ENCODE measurements at places on chromosomes 7 and 10.

DNA sequence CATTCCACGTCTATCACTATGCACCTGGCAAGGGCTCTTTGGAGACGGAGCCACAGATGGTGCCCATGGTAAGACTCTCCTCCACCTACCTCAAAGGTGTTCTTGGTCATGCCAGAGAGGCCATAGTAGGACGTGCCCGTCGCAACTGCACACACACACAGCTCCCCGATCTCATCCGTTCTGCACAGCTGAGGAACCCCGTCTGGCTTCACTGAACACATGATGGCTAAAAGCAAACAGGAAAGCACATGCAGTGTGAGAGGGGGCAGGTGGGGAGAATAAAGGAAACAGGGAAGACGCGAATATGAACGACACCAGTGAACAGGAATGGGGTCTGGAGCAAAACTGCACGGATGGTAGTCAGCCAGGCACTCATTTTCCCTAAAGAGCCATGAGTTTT lies 230.9 kb downstream of the ZMYND11 start:
- no peak for DNase-seq

GRCh38 chr7:159006610-159007130 lies 138.0 kb downstream of the VIPR2 start:
- DNase-seq, result no peak

GRCh38 chr10:105243381-105243780 lies 602.3 kb downstream of the SORCS3 start:
- DNase-seq, result no peak

DNA sequence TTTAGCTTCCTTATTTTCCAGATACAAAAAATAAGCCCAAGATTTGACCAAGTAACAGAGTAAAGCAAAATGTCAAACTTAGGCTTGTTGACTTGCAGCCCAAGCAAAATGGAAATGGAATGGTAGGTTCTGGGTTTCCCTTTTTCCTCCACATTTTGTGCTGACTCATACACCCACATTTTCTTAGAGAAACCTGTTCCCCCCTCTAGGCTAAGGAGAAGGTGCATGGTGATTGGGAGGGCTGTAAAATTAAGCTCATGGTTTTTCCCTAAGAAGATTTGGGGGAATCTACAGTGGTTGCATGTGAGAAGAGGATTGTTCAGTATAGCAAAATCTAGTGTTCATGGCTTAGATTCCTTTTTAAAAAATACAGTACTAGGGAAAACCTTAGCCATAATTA lies 127.4 kb downstream of the ARL4A start:
- no peak for DNase-seq

GRCh38 chr10:129135624-129136023 lies 331.4 kb upstream of the MGMT start:
- no peak for DNase-seq

- DNase-seq, result no peak
Observed at GRCh38 chr10:60905580-60905979, 38.4 kb downstream of the RHOBTB1 start.

GRCh38 chr7:43735403-43735801 lies 6.1 kb upstream of the COA1 start:
- DNase-seq, result no peak

DNA sequence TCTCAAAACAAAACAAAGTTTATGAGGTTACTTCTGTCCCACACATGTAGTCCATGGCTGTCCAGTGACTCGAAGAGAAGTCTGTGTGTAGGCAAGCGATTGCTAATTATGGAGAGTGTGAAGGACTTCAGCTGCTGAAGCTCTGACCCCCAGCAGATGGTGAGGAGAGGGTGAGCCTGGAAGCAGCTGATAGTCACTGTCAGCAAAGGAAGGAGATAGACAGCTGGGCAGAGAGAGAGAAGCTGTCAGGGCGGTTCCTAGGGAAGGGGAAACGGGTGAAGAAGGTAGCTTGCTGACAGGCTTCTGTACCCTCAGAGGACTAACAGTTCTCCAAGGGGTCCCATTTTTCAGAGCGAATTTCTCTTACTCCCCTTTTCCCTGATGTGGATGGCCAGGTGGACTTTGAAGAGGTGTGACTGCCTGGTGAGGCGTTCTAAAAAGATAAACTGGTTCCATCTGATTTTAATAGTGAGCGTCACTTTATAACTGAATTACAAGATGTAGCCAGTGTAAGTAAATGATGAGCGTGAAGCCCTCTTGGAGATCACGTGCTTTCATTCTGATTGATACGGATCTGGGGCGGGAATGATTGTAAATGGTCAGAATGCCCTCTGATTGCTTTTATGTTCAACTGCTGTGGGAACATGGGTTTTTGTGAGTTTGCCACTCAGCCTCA lies 12.1 kb downstream of the ZSCAN21 start:
- no peak for DNase-seq

DNA sequence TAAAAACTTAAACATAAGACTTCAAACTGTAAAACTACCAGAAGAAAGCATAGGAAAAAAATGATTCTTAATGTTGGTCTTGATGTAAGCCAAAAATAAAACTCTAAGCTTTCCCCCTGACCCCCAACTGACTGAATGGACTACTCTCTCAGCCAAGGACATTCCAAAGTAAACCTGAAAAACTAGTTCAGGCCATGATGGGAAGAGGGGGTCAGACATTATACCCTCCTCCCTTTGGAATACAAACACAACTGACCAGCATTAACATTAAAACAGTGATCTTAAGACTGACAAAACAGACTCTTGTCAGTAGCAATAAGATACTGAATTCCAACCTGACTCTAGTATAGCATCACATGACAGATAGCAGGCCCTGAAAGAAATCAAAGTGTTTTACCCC lies 13.5 kb upstream of the LRGUK start:
- DNase-seq, result no peak

GRCh38 chr7:2710901-2711551 lies 23.0 kb downstream of the AMZ1 start:
- DNase-seq, result no peak

- no peak for DNase-seq
Observed at GRCh38 chr7:148503900-148504487, 86.6 kb upstream of the C7orf33 start.

DNA sequence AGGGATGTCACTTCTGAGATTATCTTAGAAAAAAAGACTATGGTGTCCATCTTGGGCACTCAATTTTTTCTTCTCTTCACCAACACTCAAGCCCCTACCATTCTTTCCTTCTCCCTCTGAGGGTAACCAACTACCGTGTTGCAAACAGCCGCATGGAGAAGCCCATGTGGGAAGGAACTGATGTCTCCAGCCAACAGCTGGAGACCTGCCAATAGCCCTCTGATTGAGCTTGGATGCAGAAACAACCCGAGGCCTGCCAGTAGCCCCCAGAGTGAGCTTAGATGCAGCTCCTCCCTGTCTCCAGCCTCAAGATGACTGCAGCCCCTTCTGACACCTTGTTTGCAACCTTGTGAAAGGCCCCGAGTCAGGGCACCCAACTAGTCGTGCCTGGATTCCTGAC lies 36.4 kb upstream of the CHCHD3 start:
- no peak for DNase-seq

DNA sequence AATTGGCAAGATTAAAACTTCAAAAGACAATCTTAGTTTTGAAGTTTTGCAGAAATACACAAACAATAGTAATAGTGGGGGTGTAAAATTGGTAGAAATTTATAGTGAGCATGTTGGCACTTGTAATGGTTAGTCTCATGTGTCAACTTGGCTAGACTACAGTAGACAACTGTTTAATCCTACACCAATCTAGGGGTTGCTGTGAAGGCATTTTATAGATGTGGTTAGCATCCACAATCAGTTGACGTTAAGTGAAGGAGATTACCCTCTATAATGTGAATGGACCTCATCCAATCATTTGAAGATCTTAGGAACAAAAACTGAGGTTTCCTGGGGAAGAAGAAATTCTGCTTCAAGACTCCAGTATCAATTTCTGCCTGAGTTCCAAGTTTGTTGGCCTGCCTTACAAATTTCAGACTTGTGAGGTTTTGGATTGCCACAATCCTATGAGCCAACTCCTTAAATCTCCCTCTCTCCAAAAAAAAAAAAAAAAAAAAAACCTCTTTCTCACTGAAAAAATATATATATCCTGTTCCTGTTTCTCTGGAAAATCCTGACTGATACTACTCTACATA lies 531.6 kb upstream of the IGFBP3 start:
- DNase-seq, result no peak

DNA sequence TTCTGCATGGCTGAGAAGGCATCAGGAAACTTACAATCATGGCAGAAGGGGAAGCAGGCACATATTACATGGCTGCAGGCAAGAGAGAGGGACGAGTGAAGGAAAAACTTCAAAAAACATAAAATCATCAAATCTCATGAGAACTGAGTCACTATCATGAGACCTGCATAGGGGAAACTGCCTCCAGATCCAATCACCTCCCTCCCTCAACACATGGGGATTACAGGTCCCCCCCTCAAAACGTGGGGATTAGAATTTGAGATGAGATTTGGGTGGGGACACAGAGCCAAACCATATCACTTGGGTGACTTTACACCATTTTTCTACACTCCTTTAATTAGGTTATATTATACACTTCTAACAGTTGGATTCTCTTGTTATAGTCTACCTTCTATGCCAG lies 490.7 kb upstream of the KCND2 start:
- no peak for DNase-seq

GRCh38 chr10:93376372-93377293 lies 105.5 kb downstream of the MYOF start:
- DNase-seq, result no peak

GRCh38 chr7:348962-349743 lies 59.2 kb downstream of the FOXL3 start:
- no peak for DNase-seq

DNA sequence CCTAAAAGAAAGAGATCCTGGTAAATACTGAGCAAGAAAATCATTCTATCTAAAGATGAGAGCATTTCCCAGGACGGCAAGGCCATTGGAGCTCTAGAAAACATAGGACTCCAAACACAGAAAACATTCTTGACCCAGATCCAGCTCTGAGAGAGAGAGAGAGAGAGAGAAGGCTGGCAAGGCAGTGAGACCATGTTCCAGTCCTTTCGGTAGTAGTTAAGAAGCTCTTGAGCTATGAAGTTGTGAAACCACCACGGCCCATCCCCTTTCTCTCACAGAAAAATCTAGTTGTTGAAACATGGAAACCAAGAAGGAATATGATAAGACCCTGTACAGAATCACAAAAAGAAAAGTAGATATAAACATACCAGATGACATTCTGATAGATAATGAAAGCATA lies 212.4 kb upstream of the NPSR1 start:
- DNase-seq, result no peak

DNA sequence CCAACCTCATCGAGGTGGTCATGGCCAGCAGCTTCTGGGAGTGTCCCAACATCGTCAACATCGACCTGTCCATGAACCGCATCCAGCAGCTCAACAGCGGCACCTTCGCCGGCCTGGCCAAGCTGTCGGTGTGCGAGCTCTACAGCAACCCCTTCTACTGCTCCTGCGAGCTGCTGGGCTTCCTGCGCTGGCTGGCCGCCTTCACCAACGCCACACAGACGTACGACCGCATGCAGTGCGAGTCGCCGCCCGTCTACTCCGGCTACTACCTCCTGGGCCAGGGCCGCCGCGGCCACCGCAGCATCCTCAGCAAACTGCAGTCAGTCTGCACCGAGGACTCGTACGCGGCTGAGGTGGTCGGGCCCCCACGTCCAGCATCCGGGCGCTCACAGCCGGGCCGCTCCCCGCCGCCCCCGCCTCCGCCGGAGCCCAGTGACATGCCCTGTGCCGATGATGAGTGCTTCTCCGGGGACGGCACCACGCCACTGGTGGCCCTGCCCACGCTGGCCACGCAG lies 75.0 kb downstream of the ELFN1 start:
- no peak for DNase-seq

DNA sequence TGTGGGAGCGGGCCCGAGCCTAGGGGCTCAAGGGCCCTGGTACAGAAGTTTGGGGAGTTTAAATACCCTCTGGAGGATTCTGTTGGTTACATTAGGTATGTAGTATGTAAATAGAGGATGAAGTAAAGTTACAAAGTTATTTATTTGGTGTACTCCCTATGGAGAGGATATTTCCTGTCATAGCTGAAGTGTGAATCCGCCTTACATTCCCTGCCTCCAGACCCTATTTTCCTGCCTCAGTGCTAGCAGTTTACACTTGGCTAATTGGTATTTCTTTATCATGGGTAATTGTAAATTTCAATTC lies 60.6 kb upstream of the KLF14 start:
- no peak for DNase-seq

Measured in activated T-cell treated with anti-CD3 and anti-CD28 coated beads, Interleukin-2, amount 50 U/mL, for 1 hour (primary cell).